Femur (tissue), 1 donor: ENCODE measurements at places on chromosomes 4 and X.

DNA sequence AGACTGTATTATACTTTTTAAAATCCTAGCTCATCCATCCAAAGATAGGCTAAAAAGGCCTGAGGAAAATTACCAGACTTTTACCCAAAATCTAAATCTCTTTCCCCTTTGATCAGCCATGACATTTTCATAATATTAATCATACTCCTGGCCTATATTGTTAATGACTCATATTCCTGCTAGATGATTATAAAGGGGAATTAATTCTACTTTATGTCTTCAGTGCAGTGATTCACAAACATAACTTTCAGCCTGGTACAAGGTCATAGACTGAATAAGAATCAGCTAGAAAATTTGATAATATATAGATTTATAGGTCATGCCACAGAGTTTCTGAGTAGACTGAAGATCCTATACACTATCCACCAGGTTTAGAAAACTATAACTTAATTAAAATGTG, 1905.4 kb downstream of the C4orf33 start:
- DNase-seq, result no peak

- DNase-seq, result no peak
Measured at GRCh38 chrX:104098919-104099318, 13.4 kb upstream of the ZCCHC18 start.

DNA sequence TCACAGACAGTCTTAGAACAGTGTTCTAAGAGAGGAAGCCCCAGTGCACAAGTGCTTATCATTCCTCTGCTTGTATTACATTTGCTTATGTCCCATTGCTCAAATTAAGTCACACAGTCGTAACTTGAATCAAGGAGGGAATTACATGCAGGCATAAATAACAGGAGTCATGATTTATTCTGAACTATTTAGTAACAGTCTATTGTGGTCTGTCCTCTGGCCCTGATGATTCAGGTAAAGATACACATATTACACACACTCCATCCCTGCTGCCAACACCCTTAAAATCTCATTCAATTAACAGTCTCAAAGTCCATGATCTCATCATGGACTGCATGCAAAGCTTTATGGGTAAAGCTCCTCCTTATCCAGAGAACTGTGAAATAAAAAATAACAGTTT, 60.1 kb downstream of the GRIA2 start:
- no peak for DNase-seq

DNA sequence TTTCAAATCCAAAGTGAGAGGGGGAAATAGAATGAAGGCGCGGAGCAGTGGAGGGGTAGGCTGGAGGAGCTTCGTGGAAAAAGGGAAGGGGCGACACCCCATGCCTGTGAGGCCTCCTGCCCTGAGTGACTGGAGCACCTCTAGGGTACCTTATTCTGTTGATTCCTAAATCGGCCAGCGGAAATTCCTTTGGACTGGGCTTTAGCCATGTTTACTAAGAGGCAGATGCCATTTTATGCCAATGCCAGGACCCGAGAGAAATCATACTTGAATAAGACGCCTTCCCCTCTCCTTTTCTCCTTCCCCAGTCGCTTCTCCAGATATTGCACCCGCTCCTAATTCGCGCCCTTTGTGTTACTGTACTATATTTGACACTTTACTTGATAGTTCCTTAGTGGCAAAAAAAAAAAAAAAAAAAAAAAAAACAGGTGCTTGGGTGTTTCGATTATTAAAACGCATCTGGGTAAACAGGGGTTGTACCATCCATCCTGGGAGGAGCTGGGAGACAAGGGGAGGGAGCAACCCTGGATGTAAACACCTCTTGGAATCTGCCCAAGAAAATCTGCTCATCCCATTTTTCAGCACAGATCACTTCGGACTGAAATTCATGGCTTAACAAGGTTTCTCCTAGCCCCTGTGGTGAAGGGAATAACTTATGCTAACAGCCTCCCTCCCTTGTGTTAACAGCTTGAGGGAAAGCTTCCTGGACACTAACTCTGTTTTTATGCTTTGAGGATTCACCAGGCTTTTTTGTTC, 1.5 kb downstream of the BMP3 start:
- DNase-seq, result no peak

DNA sequence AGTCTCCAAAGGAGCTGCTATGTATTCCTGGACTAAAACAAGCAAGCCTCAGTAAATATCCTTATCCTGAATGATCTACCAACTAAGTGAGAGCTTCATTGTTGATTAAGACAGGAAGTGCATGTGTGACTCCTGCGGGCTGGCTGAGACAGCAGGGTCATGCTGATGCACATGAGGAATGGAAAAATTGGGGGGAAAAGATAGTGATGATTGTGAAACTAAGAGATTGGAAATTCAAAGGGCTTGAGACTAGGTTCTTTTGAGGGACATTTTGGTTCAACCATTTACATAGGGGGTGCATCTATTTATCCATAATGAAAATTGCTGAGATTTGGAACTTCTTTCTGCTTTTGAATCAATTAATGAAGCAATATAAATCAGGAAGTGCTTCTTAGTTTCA, 61.1 kb upstream of the C1QTNF7 start:
- no peak for DNase-seq

GRCh38 chrX:78321809-78322208, 5.6 kb downstream of the CYSLTR1 start:
- peak; percentile 45 for DNase-seq

GRCh38 chr4:156228676-156229075, 275.0 kb upstream of the CTSO start:
- no peak for DNase-seq

GRCh38 chrX:154534526-154535322, 11.9 kb downstream of the G6PD start:
- peak; percentile 92 for DNase-seq

- no peak for DNase-seq
Measured at GRCh38 chr4:121183361-121183760, 19.2 kb upstream of the TNIP3 start.

DNA sequence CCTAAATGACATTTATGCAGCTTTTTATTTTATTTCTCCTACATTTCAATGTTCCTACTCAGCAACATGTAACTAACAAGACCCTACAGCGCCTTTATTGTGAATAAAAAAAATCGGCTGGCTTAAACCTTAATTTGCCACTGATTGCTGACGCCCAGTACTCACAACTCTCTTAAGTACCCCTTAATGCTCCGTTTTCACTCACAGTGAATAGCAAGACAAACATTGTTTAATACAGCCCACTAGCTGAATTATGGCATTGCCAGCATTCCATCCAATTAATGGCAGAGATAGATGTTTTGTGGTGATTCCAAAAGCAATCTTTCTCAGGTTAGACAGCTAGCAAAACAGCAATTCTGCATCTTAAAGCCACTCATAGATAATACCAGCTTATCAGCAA, 61.1 kb downstream of the PPARGC1A start:
- DNase-seq, result no peak

GRCh38 chrX:108735091-108735678, 1.2 kb downstream of the IRS4 start:
- no peak for DNase-seq

- DNase-seq, result no peak
Measured at GRCh38 chrX:131739823-131740222, 195.9 kb downstream of the OR13H1 start.

GRCh38 chr4:7235030-7235380, 42.7 kb downstream of the SORCS2 start:
- no peak for DNase-seq

GRCh38 chrX:109614951-109615350, 10.0 kb downstream of the KCNE5 start:
- no peak for DNase-seq

GRCh38 chr4:89101256-89102161, 9.8 kb upstream of the TIGD2 start:
- no peak for DNase-seq

DNA sequence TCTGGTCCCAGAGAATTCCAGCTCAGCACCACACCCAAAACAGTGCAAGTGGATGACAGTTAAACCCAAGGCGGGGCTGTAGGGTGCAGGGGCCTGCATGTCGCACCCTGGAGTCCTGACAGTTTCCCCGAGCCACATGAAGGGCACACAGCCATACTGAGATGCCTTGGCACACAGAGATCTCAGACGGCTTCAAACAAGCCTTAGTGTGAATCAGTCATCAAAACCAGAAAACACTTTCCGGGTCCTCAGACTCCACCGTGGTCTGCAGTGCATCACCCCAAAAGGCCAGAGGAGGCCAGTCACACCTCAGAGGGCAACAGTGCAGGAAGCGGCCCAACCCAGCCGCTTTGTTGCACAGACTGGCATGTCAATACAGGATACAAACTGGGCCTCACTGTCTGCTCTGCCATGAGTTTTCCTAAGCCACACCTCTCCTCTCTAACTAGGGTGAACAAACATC, 64.6 kb upstream of the ENPP6 start:
- no peak for DNase-seq
